ENCODE measurements at places on chromosomes 11 and 22.

DNA sequence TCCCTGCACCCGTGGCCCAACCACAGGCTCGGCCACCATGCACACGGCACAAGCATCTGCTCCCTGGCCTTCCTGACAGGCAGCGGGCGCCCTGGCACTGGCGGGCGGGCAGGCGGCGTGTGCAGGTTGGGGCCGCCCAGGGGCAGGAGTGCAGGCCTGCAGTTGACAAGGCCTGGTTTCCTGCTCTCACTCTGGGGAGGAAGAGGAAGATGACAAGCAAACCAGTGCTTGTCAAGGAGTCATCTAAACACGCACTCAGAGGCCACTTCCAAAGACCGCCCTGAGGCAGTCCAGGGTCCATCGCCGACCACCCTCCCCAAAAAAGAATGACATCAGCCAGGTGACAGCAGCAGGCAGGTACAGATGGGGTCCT, 65.3 kb upstream of the LINC01488 start:
- no peak for DNase-seq

DNA sequence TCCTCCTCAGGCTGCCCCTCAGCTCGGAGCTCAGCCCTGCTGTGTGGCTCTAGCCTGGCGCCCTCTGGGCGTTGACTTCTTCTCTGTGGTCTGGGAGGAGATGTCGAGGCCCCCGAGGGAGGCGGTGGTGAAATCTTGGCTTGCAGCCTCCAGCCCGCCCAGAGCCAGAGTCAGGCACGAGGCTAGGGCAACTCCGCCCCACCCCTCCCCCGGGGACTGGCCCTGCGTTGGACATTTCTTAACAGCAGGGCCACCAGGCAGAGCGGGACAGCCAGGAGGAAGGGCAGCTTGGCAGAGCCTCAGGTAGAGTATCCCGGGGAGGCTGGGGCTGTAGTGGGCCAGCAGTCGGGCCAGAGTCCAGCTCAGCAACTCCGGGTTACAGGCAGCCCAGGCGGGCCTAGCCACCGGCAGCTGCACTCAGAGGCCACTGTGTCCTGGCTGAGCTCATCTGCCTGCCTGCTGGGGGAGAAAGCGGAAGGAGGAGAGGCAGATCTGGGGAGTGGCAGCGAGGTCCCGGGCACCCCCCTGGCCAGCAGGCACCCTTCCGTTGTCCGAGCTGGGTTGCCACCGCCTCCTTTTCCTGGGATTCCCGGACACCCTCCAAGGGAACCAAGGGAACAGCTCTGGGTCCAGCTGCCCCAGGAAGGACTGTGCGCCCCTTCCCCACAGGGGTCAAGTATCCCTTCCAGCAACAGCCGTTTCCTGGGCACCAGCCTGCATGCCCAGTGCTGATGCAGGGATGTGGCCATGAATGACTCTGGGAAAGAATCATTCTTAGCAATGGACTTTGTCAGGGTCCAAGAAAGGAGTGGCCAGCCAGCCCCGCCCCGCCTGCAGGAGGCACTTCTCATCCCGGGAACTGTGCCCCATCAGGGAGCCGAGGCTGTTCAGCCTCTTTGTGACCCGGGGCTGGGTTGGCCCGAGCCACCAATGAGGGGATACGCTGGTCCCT, at the start of gene ALDH3B1:
Gene ALDH3B1, plus strand, starts transcription at position 238 of the 952 bp plus-strand sequence. CDS start 4,971 bp downstream, outside the sequence.
- no peak for DNase-seq

DNA sequence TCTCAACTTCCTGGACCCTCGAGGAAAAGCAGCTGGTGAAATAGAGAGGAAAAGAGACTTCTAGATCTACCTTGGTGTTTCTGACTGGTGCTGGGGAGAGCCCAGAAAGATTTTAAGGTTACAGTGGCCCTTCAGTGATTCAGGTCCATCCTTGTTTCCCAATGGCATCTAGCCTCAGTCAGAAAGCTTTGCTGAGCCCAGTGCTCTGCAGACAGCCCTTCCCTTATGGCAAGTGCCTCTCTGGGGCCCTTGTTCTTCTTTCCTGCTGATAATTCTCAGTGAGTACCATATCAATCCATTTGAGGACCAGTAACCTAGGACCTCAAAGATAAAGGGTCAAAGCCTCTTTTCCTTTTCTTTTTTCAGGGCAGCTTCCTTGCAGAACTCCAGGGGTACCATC, 25.1 kb upstream of the TMEM135 start:
- DNase-seq, result no peak

DNA sequence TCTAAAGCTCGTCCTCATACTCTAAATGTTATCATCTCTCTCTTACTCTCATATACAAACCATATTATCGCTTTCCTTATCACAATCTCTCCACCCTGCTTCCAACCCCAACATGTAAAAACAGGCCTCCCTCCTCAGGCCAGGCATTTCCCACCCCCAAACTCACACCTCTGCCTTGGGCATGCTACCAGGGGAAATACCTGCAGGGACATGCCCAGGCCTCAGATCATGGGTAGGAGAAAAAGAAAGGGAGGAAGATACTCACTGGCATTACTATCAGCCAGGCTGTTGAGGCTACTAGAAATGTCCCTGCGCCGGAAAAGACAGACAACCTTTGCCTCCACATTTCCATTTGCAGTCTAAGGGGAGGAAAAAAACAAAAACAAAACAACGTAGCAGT, 1.8 kb downstream of the MTA2 start:
- no peak for DNase-seq

DNA sequence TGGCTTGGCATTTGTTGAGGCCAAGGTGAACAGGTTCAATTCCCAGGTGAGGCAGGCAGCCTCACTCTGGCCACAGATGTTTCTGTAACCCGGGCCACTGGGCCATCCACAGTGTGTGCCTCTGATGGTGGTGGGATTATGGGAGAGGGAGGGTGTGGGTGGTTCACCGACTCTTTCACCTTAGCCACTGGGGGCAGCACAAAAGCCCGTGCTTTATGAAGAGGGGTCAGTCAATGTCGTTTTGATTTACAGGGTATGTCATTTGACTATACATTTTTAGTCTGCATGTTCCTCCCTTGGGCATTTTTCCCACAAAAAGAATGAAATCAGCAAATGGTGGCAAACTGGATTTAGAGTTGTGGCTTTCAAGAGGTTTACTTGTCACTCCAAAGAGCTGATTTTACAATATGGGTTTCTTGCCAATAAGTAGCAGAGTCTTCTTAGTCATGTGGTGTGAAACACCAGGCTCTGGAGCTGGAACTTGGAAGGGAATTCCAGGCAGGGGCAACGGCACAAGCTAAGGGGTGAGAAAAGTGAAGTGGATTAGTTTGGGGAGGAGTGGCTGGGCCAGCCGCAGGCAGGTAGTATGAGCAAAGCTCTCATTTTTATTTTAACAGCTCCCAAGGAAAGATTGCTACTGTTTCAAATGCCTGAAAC, 217.8 kb upstream of the ZBED5 start:
- DNase-seq, result no peak

DNA sequence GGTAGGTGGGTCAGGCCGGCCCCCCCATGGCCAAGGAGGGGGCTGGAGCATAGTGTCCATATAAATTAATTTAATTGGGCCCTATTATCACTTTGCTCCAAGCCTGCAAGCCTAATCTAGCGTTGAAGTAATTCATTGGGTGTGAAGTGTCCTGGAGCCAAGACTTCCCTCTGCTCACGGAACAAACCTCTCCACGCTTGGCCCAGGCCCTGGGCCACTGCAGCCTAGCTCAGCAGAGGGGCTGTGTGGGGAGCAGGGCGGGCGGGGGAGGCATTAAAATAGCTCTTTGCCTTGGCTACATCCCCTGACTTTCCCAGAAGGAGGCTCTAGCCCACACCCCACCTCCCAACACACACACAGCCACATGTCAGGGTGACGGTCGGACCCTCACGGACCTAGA, 73.5 kb downstream of the THAP12 start:
- DNase-seq, result no peak

GRCh38 chr22:46455446-46455845, 82.0 kb downstream of the CELSR1 start:
- no peak for DNase-seq

DNA sequence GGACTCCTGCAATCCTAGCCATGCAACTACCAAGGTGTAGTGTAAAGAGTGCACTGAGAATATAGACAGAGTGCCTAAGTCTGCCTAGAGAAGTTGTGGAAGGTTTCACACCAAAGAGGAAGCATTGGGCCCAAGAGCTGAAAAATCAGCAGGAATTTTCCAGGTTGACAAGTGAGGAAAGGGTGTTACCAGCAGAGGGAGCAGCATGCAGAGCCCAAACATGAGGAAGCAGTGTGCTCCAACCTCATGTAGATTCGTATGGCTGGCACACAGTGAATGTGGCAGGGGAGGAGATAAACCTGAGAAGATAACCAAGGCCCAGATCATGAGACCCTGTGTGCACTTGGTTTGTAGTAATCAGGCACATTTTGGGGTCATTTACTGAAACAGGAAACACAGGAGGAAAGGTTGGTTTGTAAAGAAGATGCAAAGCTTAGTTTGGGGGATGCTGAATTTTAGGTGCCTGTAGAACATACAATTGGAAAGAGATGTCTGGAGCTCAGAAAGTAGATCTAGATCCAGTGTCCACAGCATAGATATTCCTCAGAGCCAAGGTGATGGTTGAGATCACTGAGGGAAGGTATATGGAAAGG, 1.7 kb downstream of the HPX start:
- no peak for DNase-seq

- no peak for DNase-seq
Observed at GRCh38 chr11:116607027-116607426, 165.8 kb downstream of the BUD13 start.

DNA sequence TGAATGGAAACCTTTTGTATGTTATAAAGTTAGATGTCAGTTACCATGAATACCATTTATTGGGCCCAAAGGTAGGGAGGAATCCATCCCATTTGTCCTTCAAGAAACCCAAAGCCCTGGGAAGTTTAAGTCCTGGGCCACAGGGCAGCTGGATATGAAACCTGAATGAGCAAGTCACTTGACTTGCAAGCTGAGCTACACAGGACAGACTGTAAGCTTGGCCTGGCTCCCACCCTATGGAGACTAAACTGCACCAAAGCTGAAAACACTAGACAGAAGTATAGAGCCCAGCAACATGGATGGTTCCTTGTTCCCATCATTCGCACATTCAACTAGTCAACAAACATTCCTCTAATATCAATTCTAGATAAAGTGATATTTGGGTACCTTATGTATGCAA, 71.3 kb downstream of the KCNC1 start:
- no peak for DNase-seq

GRCh38 chr11:120824242-120824641, 199.7 kb upstream of the TBCEL start:
- no peak for DNase-seq

- no peak for DNase-seq
Observed at GRCh38 chr11:95322539-95322938, 91.5 kb upstream of the SESN3 start.

- no peak for DNase-seq
Observed at GRCh38 chr11:36008584-36008983, 64.7 kb downstream of the LDLRAD3 start.

DNA sequence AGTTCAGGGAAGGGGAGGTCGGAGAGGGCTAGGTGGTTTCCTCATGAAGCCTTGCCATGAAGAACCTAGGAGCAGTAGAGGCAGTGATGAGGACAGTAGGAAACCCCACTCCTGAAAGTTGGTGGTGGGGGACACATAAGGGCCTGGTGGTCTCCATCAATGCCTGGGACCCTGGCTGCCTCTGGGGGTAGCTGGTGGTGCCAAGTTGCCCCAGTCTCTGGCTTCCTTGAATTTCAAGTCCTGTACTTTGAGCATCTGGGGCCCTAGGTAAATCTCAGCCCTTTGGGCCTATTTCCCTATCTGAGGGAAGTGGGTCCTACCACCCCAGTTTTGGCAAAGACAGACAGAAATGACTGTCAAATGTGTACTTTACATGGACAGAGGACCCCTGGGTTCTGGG, 28.1 kb downstream of the AMPD3 start:
- DNase-seq, result no peak

- DNase-seq, result no peak
Observed at GRCh38 chr11:42490506-42490905, 821.3 kb upstream of the API5 start.

DNA sequence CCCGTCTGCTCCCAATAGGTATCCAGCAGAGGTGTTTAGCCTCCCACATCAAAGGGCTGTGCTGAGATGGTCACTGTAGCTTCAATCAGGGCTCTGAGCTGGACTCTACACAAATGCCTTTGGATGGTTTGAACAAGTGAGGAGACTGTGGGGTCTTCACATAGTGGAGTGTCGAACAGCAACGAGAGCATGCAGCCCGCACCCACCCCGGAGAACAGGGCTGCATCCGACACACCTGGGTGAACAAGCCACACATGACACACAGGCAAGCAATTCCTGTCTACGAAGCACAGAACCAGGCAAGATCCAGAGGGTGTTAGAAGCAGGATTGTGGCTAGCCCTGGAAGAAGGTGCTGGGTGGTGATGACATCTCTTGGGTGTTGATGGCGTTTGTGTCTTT, 58.0 kb upstream of the FGF3 start:
- DNase-seq, result no peak

- no peak for DNase-seq
Observed at GRCh38 chr11:66032957-66033735, 6.9 kb upstream of the CATSPER1 start.

DNA sequence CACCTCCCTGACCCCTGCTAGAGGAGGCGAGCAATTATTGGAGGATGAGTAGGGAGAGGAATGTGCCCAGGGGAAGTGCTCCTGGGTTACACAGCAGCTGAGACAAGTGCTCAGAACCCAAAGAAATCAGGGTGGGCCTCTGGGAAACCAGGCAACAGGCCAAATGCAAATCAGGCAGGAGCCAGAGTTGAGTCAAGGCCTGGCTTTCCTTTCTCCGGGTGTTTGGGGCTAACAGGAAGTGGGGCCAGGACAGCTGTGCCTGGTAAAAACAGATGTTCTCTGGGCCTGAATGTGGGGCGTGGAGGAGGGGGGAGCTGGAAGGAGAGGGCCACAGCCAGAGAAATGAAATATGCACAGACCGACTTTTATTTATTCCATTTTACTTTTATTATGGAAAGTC, 22.0 kb downstream of the MFNG start:
- no peak for DNase-seq

DNA sequence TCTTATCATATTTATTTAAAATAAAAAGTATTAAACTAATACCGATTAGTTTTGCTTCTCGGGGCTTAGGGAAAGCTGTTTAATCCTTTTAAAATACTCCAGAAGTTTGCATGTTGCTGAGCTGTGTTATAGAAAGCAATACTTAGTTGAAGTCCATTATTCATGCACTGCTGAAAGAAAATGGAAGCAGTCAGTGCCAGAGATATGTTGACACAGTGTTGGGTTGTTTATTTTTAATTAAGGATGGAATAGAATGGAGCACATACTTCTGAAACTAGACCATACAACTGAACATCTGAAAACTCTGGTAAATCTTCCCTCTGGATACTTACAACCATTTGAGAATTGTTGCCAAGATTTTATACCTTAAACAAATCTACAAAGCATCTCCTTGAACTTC, 282.7 kb upstream of the CCDC179 start:
- no peak for DNase-seq

DNA sequence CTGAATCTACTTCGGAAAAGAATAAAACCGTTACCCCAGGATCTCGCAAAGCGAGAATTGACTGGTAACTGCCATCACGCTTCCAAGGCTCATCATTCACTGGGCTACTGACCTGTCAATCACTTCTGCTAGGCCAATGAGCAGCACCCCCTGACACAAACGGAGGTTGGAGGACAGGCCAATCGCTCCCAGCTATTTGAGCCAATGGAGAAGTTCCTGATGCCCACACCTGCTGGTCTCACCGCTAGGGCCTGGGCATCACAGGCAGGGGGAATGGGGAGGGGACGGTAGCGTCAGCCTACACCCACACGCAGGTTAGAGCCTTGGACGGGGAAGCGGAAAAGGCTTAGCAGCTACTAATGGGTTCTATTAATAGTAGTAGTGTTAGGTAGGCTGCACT, 56.7 kb upstream of the CHST1 start:
- DNase-seq, result no peak

- DNase-seq, result no peak
Observed at GRCh38 chr11:82718307-82718706, 15.4 kb downstream of the FAM181B start.

Data from naive thymus-derived CD8-positive, alpha-beta T cell (primary cell).